Endodermal cell (in vitro differentiated cells): ENCODE measurements at places on chromosomes 11 and 22.

DNA sequence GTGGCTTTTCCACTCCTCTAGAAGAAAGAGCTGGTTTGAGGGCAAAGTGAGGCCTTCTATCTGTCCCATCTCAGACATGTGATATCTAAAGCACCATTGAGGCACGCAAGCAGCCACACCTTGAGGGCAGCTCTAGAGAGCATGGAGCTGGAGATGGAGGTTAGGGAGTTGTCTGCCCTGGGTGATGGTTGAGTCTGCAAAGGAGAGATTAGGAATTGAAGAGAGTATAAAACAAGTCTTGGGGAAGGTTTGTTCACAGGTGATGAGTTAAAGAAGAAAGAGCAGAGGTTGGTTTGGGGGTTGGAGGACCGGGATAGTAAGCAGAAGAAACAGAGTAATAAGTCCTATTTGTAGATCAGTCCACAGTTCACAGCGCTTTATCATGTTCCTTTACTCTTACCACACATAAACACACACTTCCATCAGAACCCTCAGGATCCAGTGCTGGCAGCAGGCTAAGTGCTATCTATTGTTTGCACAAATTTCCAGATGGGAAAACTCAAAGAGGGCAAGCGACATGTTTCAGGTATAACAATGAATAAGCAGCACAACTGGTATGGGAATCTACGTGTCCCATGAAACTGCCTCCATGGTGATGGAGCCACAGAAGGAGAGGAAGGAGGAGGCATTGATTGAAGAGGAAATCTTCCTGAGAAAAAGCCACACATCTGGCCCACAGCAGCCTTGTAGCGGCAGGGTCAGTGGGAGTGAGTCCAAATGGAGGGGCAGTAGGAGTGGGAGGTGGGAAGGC is 65.8 kb downstream of the RASSF10 start:
- DNase-seq = no peak

DNA sequence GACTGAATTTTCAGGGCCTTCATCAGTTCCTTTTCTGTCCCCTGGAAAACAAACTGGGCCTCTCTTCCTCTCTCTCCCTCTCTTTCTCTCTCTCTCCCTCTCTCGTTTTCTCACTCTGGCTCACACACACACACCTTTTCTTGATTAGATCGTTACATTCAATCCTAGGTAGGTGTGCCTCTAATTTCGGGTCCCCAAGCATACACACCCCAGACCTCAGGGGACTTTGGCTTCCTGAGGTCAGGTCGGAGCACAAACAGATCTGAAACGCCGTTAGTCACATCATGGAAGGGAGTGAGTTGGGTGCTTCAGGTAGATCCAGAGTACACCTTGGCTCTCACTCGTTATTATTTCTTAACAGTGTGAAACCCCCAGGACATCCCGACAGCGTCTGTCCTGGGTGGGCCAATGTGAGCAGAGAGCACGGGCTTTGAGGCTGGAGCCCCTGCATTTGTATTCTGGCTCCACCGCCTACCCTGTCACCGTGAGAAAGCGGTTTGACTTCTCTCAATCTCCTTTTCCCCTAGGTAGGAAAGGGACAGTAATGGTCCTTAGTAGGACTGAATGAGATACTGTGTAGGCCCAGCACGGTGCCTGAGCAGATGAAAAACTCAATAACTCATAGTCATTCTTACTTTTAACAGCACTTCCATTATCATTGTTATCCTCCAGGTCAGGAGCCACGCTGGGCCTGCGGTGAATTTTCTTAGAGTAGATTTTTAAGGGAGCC is 37.3 kb upstream of the POU2AF1 start:
- DNase-seq = peak; percentile 35

DNA sequence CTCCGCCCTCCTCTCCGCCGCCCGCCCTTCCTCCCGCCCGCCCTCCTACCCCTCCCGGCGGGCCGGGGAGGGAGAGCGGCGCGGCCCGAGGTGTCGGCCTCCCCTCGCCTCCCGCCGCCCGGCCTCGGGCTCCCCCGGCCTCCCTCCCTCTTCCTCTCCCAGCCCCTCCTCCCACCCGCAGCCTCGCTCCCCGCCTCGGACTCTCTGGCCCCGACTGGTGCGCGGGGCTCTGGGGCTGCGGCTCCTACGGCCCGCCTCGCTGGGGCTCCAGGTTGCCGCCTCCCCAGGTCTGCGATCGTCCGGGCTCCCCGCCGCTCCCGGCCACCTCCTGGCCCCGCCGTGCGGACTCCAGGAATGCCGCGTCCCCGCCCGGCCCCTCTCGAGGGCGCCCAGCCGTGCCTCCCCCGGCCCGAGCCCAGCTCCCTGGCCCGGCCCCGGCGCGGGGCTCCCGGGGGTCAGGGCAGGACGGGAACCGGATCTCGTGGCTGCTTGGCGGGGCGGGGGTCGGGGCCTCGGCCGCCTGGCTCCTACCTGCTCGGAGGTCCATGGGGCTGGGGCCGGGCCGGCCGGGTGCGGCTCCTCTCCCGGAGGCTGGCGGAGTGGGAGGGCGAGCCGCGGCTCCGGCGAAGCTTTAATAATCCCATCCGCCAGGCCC is at the start of gene CLCF1:
CLCF1 (minus strand) TSS at position 606 of the 655 bp plus-strand sequence; CDS start at position 547, 59 bp downstream.
- peak; percentile 88 for DNase-seq

- no peak for DNase-seq
Measured at GRCh38 chr11:119062779-119063178, 4.8 kb upstream of the VPS11 start.

GRCh38 chr22:28883657-28883916 is 215 bp downstream of the ZNRF3 start:
- no peak for DNase-seq

DNA sequence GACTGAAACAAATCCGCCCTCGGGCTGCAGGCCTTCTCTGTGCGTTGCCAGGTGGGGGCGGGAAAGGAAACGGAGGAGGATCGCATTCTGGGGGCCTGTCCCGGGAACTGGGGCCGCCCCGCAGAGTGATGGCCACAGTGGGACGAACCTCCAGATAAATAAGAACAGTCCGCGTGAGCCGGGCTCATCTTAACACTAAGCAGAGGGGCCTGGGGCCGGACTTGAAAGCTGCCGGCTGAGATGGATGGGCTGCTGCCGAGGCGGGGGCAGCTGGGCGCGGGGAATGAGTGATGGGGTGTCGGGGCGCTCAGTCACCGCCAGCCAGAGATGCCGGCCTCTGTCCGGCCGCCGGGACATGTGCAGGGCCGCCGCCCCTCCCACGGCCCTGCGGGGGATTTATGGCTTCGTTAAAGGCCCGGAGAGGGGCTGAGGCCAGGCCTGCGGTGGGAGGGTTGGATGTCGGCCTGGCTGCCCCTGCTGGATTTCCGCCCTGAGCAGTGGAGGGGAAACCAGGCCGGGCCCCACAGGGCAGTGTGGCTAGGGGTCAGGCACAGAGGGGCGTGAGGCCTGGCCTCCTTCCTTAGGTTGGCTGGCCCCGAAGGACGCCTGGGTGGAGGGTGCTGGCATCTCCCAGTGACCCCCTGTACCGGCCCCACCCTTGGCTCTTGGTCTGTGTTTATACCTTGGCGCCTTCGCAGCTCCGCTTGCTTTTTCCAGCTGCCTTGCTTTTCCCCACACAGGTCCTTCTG is 45.3 kb upstream of the CD82 start:
- no peak for DNase-seq

- no peak for DNase-seq
Measured at GRCh38 chr22:33438273-33438672, 380.1 kb upstream of the SYN3 start.

GRCh38 chr11:78351193-78351592 is 66.4 kb downstream of the GAB2 start:
- DNase-seq = no peak

DNA sequence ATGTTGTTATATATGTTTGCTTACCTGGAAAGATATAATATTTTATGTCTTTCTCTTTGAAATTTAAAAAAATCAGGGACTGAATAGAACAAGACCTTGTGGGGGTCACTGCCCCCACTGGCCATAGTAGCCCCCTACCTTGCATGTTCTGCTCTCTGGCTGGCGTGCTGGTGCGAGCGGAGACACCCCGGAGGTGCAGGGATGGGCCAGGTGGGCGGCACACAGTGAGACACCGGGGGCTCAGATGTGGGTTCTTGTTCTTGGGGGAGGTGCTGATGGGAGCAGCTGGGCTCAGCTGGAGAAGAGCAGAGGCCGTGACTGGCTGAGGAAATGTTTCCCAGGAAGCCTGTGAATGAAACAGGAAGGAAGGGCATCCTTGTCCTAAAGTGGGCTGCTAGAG is 20.2 kb downstream of the GAB4 start:
- DNase-seq = no peak

DNA sequence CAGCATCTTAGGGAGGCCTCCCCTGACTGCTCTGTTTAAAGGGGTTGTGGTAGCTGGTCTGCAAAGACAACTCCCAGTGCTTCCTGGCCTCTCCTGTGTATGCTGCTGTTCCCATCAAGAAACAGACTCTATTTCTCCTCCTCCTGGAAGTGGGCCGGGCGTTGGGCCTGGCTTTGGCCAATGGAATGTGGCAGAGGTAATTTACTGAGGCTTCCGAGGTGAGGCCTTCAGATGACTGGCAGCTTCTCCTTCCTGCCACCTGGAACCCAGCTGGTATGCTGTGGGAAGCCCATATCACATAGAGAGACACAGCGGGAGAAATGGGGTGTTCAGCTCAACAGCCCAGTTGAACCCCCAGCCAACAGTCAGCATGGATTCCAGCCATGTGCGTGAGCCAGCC is 25.1 kb upstream of the EIF3D start:
- peak; percentile 81 for DNase-seq

- DNase-seq = no peak
Measured at GRCh38 chr22:45426387-45426786, 12.9 kb downstream of the RIBC2 start.

DNA sequence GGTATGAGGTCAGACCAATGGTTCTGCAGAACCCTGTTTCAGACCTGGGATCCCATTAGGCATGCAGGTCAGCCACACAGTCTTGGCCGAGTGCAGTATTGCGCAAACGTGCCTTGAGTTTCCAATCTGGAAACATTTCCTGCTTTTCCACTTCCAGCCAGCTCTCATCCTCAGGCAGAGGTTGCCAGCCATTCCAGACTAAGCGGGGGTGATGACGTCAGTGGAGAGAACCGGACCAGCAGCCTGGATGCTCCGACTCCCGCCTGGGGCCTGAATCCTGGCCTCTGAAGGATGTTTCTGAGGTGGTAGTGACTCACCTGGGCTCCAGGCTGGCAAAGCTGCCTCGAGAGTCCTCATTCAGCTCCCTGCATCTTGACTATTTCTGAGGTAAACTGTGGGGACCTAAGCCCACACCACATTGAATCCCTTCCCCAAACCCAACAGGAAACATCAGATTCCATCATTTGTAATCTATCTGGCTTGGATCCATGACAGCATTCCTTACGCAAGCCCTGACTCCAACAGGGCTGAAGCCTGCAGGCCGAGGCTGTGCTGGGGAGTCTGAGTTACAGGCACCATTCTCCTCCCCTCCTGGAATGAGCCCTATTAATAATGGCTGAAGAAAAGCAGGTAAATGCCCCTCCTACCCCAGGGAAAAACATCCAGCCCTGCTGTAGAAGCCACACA is 83.0 kb downstream of the ABTB2 start:
- DNase-seq = no peak

GRCh38 chr22:47512617-47513016 is 750.2 kb downstream of the TBC1D22A start:
- DNase-seq = no peak

DNA sequence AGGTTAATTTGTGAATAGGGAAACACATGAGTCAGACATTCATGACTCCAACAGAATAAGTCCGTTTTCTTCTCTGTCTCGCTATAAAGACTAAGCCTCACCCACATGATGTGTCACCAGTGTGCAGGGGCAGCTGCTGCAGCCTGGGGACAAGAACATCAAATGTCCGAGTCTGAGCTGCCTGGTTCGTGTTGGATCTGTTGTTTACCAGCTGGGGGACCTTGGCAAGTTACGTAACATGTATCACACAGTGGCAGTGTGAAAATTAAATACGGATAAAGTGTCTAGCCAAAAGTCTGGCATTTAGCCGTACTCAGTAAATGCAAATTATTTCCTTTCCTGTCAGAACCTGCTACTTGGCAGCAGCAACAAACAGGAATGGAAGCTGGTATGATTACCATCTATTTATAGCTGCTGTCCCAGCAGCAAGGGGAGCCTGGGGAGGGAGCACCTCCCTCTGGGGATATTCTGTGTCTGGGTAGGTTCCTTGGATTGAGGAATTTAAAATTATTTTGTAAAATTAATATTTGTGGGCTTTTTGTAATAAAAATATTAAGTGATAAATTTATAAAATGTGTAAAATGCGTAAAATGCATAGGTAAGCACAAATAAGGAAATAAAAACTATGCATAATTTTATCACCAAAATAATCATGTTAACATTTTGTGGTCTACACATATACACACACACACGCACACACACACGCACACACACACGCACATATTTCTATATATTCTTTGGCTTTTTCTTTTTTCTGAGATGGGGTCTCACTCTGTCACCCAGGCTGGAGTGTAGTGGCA is 1.3 kb upstream of the CLDN25 start:
- no peak for DNase-seq

DNA sequence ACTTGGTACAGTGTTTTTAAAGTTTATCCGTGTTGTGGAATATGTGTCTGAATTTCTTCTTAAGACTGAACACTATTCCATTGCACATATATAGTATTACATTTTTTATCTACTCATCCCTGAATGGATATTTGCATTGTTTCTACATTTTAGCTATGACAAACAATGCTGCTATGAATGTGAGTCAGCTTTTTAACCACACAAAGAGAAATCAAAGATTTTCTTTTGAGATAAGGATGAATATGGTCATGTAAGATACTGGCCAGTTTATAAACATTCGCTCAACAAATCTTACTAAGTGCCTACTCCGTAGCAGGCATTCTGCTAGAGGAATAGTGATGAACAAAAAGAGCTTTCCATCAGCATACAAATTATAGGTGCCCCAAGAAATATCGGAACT is 16.5 kb upstream of the OR9G4 start:
- DNase-seq = no peak

GRCh38 chr11:56163804-56164203 is 3.7 kb upstream of the OR8K5 start:
- DNase-seq = no peak

DNA sequence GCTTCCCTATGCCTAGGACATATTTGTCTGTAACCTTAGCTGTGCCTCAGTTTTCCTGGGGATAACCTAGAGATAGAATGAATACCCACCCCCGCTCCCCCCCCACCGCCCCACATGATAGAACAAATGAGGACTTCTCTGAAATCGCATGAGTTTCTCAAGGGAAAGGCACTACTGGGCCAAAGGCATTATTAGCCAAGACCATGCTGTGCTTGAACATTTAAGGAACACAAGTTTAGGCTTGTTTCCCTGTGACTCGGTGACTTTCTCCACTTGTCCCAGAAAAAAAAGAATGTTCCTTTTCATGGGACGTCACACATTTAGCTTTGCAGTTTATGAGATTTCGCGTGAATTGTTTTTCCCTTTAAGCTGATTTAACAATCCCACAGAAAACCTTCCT is 51.4 kb upstream of the CRTAM start:
- DNase-seq = no peak

- no peak for DNase-seq
Measured at GRCh38 chr11:446891-447290, 3.2 kb upstream of the PTDSS2 start.

- DNase-seq = no peak
Measured at GRCh38 chr11:69967484-69967883, 110.6 kb upstream of the ANO1 start.
